ENCODE measurements at places on chromosomes 2 and 18.

DNA sequence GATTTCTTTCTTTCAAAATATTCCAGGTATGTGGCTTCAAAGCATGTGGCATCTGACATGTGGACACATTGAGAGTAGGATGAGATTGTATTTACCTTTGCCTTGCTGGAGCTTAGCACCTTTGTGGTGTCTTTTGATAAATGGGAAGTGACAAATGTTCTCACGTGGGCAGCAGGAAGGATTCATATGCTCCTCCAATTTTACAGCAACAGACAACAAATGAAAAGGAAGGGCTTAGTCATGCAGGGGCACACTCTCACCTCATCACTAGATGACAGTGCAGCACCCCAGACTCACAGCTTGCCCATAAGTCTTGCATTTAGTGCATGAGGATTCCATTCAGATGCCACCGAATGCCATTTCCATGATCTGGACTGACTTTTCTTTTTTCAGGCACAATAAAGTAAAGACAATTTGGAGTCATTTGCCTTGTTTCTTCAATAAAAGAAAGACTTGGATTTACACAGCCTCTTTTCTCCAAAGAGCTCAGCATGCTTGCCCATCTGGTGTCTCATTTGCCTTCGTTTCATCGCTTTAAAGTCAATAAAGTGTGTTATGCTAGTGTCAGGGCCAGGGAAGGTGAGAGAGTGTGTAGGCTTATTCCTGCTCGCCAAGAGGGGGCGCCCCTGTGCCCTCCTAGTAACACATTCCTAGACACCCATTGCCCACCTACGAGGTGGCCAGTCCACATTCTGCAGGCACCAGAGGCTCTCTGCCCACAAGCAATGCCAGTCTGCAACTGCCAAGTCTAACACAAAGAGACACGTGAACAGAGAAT lies 39.6 kb upstream of the DAPL1 start:
- DNase-seq: no peak

DNA sequence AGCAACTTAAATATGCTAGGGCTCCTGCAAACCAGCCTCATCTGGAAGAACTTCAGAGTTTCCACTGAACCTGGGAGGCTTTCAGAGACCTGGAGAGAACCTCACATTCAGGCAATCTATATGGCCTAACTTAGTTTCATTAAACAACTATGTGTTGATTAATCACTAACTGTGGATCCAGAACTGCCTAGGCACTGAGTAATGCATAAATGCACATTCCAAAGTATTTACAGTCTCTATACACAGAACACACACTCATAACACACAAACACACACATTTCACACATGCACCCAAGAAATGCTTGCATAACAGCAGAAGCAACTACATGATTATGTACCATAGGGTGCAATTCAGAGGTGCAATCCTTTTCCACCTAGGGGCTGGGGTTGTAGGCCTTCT lies 552.8 kb downstream of the BCL11A start:
- DNase-seq: no peak

DNA sequence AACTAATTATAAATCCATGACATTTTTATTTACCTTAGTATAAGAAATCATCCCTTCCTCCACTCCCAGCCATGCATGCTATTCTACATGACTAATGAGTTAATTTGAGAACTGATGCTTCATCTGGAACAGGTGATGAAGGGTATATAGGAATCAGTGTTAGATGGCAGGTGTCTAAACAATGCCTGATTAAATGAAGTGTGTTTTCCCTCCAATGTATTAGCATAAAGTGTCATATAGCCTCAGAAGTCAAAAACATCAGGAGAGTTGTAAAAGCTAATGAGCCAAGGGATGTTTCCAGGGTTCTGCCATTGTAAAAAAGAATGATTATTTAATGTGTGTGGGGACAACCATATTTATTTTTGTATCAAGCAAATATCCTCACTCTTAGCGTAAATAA lies 913.8 kb downstream of the DCC start:
- no peak for DNase-seq

- no peak for DNase-seq
These were observed 11.8 kb downstream of the FN1 start for GRCh38 chr2:215423928-215424540.

GRCh38 chr2:88729061-88729745 lies 37.7 kb downstream of the RPIA start:
- no peak for DNase-seq

GRCh38 chr2:234275515-234275914 lies 221.4 kb downstream of the ARL4C start:
- DNase-seq: no peak

DNA sequence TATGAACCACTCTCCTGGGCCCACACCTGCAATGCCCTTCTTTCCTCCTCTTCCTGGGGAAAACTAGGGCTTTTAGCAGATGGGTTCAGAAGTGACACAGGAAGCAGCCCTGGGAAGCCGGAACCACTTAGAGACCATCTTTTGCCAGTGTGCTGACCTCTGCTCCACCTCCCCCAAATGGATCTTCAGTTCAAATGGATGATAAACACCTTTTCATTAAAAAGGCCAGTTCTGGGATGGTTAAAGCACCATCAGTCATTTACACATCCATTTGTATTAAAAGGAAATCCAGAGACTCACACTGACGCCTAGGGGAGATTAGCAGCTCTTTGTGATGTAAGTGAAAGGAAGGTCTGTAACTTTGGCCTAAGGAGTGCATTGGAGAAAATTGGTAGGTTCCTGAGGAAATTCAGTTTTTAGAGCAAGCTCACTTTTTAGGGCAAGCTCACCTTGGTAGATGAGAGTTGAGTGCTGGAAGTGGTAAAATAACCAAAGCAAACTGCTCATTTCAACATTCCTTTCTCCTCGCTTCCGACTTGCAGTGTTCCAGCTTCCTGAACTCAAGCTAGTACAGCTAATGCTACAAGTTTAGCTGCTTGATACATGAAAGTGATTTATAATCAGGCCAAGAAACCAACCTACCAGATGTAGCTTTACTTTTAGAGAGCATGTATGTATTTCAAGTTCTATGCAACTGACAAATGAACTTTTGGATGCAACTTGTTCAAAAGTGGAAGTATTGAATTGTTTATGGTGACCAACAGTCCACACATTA lies 47.7 kb downstream of the ACTR2 start:
- DNase-seq: no peak

- no peak for DNase-seq
These were observed 4.1 kb upstream of the ZCCHC2 start for GRCh38 chr18:62518460-62519375.

DNA sequence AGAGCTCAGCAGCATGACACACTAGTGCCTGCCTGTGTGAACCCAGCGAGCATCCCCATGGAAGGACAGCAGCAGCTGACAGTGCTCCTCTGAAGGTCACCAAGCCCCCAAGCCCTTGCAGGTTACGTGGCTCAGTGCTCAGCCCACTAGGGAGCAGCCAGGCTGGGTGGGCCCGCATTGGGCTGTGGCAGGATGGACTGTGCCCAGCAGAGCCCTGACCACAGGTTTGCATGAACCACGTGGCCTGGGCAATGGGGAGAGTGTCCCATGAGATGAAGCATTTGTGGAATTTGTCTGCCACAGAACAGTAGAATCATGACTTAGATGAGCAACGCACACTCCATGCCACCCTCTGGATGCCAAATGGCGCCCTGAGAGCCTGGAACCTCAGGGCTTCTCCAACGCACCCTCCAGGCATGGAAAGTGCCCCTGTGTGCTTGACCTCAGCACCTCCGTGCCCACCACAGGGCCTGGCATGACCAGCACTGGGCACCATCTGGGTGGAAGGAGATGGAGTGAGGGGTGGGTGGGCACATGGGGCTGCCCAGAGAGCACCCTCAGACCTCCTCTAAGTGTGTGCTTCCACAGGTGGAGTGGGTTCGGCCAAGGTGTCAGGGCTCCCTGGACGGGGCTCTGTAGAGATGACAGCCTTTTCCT lies 216.1 kb upstream of the RAB6C start:
- DNase-seq: no peak

DNA sequence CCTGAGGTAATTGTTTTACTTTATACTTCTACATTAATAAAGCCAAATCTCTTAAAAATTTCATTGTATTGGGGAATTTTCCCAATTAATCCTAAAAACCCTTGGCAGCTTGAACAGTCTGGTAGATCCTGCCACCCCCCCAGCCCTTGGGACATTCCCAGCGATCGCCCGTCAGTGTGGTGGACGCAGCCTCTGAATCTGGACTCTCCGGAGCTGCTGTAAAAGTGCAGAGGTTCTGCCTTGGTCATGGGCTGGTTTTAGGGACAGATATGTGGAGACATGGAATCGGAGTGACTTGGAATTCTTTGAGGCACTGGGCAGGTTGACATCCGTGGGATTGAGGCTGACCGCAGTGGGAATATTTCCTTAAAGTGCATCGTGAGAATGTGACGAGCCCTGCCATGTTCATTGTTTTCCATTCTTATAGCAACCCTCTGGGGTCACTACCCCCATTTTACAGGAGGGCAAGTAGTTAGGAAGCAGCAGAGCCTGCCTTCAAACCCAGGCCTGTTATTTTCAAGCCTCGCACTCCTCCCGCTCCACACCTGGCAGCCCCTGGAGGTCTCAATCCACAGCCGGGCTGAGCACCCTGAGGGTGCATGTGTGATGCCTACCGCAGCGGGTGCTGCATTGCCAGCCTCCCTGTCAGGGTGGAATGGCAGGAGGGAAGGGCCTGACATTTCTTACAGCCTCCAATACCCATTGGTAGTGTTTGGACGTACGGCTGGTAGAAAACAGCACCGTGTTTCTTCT lies 6.5 kb downstream of the EMILIN2 start:
- DNase-seq: no peak

DNA sequence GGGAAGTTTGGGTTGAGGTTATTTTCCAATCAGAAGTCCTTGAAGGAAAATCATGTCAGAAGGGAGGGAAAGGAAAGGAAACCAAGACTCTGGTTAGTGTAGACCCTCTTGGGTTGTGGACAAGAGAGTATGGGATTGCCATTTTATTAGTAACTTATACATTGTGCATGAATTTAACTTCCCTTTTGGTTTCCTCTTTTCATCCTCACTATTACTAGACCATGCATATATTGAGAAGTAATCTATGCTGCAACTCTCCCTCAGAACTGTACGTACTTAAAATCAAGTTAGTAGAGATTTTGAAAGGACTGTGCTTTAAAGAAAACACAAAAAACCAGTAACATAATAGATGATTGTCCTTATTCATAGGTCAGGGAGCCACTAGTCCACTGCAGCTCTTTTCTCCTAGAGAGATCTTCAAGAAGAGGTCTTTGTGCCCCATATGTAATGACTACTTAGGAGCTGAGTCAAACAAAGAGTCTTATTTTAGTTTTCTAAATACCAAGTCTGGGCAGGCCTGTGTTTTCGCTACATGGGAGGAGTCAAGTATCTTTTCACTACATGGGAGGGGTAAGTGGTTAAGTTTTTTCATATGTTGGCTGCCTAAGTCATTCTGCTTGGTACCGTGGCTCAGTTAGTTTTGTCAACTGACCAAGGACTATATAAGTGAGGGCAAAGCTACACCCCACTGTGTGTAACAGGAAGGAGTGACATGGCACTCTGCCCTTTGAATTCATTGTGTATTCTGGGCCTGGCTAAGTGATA lies 25.2 kb upstream of the FAM117B start:
- DNase-seq: no peak

DNA sequence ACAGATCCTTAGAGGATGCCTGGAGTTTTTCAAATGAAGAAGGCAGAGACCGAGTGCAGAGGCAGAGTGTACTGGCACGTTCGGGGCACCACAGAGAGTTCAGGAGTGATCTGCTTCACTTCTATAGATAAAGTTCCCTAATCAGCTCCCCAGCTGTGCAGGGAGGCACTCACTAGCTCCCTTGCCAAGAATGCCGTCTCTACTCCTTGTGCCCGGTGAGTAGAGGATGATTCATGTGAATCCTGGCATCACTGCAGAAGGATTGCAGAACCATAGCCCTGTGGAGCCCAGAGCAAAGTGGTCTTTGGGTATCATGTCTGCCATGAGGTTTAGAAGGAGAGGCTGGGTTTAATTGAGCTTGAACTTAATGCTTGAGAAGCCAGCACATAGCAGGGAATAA lies 510.1 kb upstream of the RAB6C start:
- no peak for DNase-seq

- no peak for DNase-seq
These were observed 6.4 kb upstream of the RBM44 start for GRCh38 chr2:237791977-237792727.

- no peak for DNase-seq
These were observed 91.1 kb downstream of the FMNL2 start for GRCh38 chr2:152425765-152426727.

DNA sequence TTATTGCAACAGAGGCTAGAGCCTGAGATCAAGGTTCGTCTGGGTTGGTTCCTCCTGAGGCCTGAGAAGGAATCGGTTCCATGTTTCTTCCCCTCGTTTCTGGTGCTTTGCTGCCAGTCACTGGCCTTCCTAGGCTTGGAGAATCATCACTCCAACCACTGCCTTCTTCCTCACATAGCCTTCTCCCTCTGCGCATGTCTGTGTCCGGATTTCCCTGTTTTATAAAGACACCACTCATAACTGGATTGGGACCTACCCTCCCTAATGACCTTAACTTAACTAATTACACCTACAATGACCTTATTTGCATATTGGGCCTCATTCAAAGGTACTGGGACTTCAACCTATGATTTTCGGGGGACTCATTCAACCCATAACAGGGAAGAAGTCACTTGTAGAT lies 119.8 kb upstream of the CCDC68 start:
- DNase-seq: no peak

GRCh38 chr2:134718023-134718816 lies 580 bp downstream of the TMEM163 start:
- no peak for DNase-seq

DNA sequence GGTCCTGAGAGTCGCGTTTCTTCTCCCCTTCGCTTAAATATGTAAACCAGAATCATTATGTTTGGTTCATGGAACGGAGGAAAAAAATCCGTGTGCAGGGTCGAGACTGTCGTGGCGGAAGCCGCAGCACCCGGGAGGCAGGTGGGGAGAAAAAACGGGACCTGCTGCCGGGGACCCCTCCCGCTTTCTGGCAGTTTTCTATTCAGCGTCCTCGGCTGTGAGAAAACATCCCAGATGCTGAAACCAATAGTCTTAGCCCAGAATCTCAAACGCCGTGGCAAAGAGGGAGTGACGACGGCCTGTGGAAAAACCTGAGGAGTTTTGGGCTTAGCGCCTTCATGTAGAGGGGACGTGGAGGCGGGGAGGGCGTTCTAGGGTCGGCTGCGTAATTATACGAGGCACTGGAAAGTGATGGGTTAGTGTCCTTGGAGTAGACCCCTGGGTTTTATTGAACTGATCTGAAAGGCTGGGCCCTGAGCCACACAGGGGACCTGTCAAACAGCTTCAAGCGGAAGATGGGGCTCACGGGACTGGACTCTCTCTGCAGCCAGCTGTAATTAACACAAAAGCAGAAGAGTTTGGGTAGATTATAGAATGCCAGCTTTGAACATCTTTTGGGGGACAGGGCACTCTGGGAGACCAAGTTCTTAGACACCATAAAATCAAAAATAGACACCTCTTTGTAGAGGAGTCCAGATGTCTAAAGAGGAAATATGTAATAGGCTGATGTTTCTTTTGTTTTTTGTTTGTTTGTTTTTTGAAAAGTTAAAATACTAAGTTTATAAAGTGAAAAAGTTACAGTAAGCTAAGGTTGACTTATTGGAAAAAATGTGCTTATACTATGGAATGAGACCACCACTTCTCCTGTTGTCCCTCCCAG lies 834 bp upstream of the BUB1 start:
- no peak for DNase-seq

GRCh38 chr2:109242654-109243331 lies 113.8 kb downstream of the SH3RF3 start:
- no peak for DNase-seq

- DNase-seq: no peak
These were observed 34.0 kb downstream of the NAPG start for GRCh38 chr18:10559553-10560451.
